PC-3 (cell line): ENCODE measurements at places on chromosomes 6 and 20.

- DNase-seq: peak; percentile 44
These were observed 470.4 kb downstream of the TFAP2B start for GRCh38 chr6:51289041-51289440.

DNA sequence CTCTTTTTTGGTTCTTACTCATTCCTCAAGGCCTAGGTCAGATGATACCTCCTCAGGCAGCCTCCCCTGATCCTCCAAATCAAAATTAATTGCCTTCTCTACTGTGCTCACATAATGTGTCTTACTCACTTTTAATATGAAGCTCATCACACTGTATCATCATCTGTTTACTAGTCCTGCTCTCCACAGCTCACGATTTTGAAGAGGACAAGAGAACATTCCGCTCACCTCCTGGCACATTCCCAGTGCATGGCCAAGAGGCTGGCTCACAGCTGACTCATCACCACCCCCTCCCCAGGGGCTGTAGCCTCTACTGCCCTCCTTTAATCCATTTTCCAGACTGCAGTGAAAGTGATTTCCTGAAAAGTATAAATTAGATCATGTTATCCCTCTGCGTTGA lies 133.1 kb downstream of the ALDH8A1 start:
- DNase-seq: peak; percentile 40

- DNase-seq: no peak
These were observed 4.4 kb upstream of the PTPRT start for GRCh38 chr20:43194137-43194536.

DNA sequence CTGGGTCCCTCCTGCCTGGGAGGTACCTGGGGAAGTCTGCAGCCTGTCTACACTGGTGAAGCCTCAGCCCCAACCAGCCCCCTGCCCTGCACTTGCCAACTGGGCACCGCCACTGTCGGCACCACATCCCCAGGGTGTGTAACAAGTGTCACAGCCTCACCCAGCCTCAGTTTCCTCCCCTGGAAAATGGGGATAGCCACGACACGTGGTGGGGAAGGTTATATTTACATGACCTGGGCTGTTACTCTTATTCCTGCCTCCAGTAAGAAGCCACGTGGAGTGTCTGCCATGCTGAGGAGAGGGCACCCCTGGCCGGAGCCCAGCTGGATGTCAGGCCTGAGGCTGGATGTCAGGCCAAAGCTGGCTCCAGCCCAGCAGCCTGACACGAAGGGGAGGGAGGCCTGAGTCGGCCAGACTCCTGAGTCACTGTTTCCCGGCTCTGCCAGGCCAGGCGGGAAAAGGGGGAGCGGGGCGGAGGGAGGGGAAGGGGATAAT lies 44.9 kb downstream of the SNAI1 start:
- DNase-seq: peak; percentile 96

- DNase-seq: no peak
These were observed 1054.3 kb downstream of the EPHA7 start for GRCh38 chr6:92364948-92365541.

DNA sequence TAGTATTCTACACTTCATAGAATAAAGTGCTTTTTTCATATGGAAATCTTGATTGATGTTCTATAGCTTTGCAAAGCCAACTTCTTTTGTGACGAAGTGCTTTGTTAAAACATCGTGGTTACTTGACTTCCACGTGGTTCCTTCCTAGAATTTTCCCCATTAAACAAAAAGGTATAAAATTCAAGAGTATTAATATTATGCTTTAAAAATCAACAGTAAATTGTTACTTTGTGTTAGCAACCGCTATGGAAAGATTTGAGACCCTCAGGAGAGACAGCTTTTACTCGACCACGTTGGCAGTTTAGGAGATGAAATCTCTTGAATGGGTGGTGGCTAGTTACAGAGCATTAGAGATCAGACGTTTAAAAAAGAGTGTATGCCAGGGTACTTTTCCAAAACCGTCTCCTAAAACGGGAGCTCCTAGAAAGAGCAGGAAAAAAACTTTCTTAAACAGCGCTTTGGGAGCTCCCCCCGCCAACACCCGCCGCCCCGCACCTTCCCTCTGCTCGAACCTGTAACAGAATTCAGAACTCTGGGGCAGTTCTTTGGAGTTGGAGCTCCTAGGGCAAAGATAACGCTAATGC lies 920 bp downstream of the GJA1 start:
- DNase-seq: peak; percentile 17

DNA sequence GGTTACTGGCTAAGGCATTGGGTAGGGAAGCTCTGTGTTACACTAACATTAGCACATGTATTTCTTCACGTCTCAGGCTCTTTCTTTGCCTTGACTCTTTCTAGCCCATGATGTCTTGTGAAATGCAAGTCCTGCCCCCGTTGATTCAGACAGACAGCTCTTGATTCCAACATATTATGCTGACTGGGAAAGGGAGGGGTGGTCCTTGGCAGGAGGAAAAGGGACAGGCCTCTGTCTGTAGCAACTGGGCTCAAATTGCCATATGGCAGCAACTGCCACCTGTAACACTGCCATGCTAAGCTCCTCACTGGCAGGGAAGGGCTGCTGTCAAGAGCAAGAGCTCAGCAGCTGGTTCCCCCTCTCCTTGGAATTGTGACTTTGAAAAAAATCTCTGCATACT lies 5.7 kb upstream of the KCNK15 start:
- DNase-seq: no peak
